ENCODE measurements at places on chromosomes 4 and X. TPM values are rescaled to one million over a fixed set of nuclear protein-coding genes. Genes with fewer than 3 reads are reported as not detected.

GRCh38 chr4:16588651-16589050 is 309.8 kb downstream of the LDB2 start:
- DNase-seq: no peak
- H3K27ac ChIP-seq: no peak overlapping the region
- no peaks in the 10 kb centered on the region for H3K27me3 ChIP-seq

Gene WAS
- total RNA-seq: 4.8 TPM

Gene NDP
- total RNA-seq: not detected

DNA sequence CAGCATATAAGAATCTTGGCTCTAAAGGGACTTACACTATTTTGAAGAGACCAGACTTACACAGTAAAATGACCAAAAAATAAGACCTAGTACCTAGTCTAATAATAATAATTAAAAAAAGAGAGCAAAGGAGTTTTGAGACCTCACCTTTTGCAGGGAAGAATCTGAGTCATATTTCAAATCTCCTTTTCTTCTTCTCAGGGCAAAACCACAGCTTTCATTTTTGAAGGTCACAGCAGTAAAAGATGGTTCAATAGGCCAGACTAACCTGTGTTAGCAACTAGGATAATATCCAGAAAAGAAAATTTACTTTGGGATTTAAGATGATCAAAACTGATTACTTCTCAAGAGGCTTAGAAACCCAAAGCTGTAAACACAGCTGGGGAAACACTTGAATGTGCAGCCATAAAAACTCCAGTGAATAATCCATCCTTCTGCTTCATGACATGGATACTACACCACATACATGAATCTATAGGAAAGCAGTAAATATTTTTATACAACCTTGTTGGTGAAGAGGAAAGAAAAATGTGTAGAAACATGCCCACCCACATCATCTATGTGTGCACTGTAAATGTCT is 25.9 kb upstream of the LNX1 start:
- H3K27me3 ChIP-seq: no peaks in the 10 kb centered on the region
- no peak overlapping the region for H3K4me3 ChIP-seq
- no peaks in the 10 kb centered on the region for H3K36me3 ChIP-seq

DNA sequence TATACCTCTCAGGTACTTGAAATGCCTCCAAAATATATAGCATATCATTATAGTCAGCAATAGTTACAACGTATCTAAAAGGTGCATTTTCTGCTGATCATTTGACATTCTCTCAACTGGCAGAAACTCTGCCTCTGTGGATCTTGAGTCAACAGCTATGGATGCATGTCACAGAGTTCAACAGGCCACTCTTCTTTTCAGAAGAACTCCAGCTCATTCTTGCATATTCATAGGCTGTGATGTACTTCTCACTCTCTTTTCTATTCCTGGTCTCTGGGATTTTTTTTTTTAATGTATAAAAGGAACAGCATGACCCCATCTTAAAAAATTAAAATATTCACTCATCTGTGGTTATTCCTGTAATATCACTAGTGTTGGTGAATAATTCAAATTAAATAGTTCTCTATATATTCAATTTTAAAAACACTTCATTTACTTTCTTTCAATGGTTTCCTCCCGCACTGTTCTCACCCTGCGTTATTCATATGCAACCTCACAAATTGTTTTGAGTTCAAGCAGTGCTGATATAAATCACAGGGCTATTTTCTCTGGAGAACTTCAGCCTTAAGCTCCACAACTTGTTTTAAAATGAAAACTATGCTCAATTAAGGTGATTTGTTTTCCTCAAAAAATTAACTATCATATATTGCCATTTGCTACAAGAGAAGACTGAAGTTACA is 1111.2 kb upstream of the ADGRL3 start:
- no peak overlapping the region for H3K27ac ChIP-seq
- no peaks in the 10 kb centered on the region for H3K27me3 ChIP-seq
- H3K4me3 ChIP-seq: no peak overlapping the region
- no peak for DNase-seq
- no peaks in the 10 kb centered on the region for H3K4me1 ChIP-seq

- DNase-seq: no peak
- H3K36me3 ChIP-seq: no peaks in the 10 kb centered on the region
- no peak overlapping the region for H3K4me3 ChIP-seq
- no peaks in the 10 kb centered on the region for H3K27me3 ChIP-seq
- H3K4me1 ChIP-seq: no peaks in the 10 kb centered on the region
These were observed 15.3 kb upstream of the XPNPEP2 start for GRCh38 chrX:129723511-129723910.

Data from esophagus squamous epithelium (tissue), 5 donors.